Activated T-helper 17 cell treated with anti-CD3 and anti-CD28 coated beads, Interleukin-2, amount 50 U/mL, for 72 hours (primary cell): ENCODE measurements at places on chromosomes 7 and 10.

DNA sequence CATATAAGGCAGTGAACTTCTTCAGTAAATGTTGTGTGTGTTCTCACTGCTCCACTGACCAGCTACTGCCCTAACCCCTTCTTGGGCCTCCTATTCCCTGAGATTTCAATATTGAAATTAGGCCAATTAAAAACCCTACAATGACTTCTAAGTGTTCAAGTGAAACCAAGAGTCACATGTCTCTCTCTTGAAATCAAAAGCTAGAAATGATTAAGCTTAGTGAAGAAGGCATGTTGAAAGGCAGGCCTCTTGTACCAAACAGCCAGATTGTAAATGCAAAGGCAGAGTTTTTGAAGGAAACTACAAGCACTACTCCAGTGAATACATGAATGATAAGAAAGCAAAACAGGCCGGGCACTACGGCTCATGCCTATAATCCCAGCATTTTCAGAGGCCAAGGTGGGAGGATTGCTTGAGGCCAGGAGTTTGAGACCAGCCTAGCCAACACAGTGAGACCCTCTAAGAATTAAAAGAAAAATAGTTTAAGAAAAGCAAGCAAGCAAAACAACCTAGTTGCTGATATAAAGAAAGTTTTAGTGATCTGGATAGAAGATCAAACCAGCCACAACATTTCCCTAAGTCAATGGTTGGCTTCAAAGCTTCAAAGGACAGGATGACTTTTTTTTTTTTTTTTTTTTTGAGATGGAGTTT is 22.3 kb downstream of the BRAF start:
- no peaks in the 10 kb centered on the region for H3K27me3 ChIP-seq
- peak overlapping the region; percentile 57 for H3K4me3 ChIP-seq
- peaks cover 45% of the 10 kb centered on the region for H3K4me1 ChIP-seq
- H3K36me3 ChIP-seq: no peaks in the 10 kb centered on the region
- H3K27ac ChIP-seq: peak overlapping the region; percentile 61

GRCh38 chr7:86846494-86847190 is 202.9 kb downstream of the GRM3 start:
- no peak overlapping the region for H3K4me3 ChIP-seq
- H3K27ac ChIP-seq: no peak overlapping the region
- H3K4me1 ChIP-seq: no peaks in the 10 kb centered on the region
- no peaks in the 10 kb centered on the region for H3K36me3 ChIP-seq
- ATAC-seq: no peak
- no peaks in the 10 kb centered on the region for H3K27me3 ChIP-seq

- no peak overlapping the region for H3K4me3 ChIP-seq
- H3K4me1 ChIP-seq: no peaks in the 10 kb centered on the region
- H3K27me3 ChIP-seq: peaks cover 9% of the 10 kb centered on the region
- no peaks in the 10 kb centered on the region for H3K36me3 ChIP-seq
- no peak overlapping the region for H3K27ac ChIP-seq
Observed at GRCh38 chr7:137527634-137528033, 184.1 kb upstream of the PTN start.

DNA sequence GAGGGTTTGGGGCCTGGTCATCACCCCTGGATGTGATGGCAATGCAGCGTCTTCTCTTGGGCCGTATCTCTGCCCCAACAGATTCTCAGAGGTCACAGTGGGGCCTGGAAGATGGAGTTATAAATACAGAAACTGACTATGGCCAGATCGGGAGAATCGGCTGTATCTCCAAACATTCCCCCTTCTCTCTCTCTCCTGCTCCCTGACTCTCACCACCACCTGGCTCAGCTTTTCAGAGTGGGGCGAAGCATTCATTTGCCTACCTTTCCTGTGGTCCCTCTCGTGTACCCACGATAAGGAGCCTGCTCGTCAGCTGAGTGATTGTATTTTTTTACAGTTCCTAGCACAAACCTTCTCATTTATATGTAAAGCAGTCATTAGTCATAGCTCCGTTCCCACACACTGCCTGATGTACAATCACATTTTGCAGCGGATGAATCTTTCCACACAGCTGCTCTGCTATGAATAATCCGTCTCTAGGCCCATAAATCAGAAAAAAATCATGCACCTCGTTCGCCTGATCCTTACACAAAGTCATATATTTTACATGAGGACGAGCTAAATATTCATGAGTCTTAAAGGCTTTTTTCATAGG is 23.2 kb upstream of the BTRC start:
- H3K27me3 ChIP-seq: peaks cover 5% of the 10 kb centered on the region
- no peak overlapping the region for H3K4me3 ChIP-seq
- no peaks in the 10 kb centered on the region for H3K36me3 ChIP-seq
- no peak overlapping the region for H3K27ac ChIP-seq
- no peaks in the 10 kb centered on the region for H3K4me1 ChIP-seq
- no peak for ATAC-seq

- no peaks in the 10 kb centered on the region for H3K36me3 ChIP-seq
- H3K4me3 ChIP-seq: no peak overlapping the region
- H3K4me1 ChIP-seq: no peaks in the 10 kb centered on the region
- peaks cover 4% of the 10 kb centered on the region for H3K27me3 ChIP-seq
- no peak overlapping the region for H3K27ac ChIP-seq
Observed at GRCh38 chr7:29043576-29043975, 85.4 kb upstream of the TRIL start.

- no peak overlapping the region for H3K4me3 ChIP-seq
- no peaks in the 10 kb centered on the region for H3K27me3 ChIP-seq
- H3K27ac ChIP-seq: no peak overlapping the region
- H3K4me1 ChIP-seq: no peaks in the 10 kb centered on the region
Observed at GRCh38 chr7:70132852-70133690, 534.8 kb downstream of the AUTS2 start.

- H3K27me3 ChIP-seq: peaks cover 54% of the 10 kb centered on the region
- H3K4me3 ChIP-seq: peak overlapping the region; percentile 52
- no peaks in the 10 kb centered on the region for H3K36me3 ChIP-seq
- no peak overlapping the region for H3K27ac ChIP-seq
- peaks cover 8% of the 10 kb centered on the region for H3K4me1 ChIP-seq
Observed at GRCh38 chr7:138663725-138664710, 37.1 kb downstream of the SVOPL start.

DNA sequence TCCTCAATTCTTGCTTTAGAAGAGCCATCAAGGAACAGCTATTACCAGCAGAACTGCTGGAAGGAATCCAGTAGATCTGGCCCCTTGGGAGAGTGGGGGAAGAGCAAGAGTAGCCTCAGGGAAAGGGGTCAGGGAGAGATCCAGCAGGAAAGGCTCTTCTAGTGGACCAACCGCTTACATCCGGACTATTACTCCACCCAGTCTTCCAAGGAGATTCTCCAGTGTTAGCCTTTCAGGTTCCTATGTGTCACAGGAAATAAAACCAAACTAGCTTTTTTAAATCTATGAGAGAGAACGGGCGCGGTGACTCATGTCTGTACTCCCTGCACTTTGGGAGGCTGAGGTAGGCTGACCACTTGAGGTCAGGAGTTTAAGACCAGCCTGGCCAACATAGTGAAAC is 34.3 kb downstream of the TET1 start:
- H3K4me1 ChIP-seq: no peaks in the 10 kb centered on the region
- no peak for ATAC-seq
- H3K27ac ChIP-seq: no peak overlapping the region
- no peaks in the 10 kb centered on the region for H3K36me3 ChIP-seq
- no peak overlapping the region for H3K4me3 ChIP-seq
- no peaks in the 10 kb centered on the region for H3K27me3 ChIP-seq

- H3K4me3 ChIP-seq: no peak overlapping the region
- H3K27ac ChIP-seq: no peak overlapping the region
- no peaks in the 10 kb centered on the region for H3K27me3 ChIP-seq
- no peak for ATAC-seq
- no peaks in the 10 kb centered on the region for H3K36me3 ChIP-seq
Observed at GRCh38 chr7:67916571-67917436, 920.2 kb downstream of the TYW1 start.

GRCh38 chr7:86916277-86916825 is 143.1 kb downstream of the ELAPOR2 start:
- H3K4me3 ChIP-seq: no peak overlapping the region
- H3K36me3 ChIP-seq: no peaks in the 10 kb centered on the region
- H3K27ac ChIP-seq: no peak overlapping the region

DNA sequence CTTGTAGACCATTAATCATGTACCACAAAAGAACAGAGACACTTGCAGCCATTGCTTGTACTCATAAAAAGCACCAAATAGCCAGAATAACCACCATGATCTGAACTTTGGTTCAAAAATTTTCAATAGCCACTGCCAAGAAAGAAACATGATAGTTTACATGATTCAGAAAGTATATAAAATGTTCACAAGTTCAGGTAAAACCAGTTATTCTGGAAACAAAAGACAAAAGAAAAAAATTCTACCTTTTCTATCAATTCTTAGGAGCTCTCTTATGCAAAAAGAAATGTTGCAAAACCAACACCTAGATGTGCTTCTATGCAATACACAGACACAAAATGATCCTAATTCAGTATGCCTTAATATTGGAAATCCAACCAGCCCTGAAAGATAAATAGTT is 108.7 kb downstream of the PCLO start:
- no peaks in the 10 kb centered on the region for H3K36me3 ChIP-seq
- H3K4me3 ChIP-seq: no peak overlapping the region
- no peaks in the 10 kb centered on the region for H3K27me3 ChIP-seq

DNA sequence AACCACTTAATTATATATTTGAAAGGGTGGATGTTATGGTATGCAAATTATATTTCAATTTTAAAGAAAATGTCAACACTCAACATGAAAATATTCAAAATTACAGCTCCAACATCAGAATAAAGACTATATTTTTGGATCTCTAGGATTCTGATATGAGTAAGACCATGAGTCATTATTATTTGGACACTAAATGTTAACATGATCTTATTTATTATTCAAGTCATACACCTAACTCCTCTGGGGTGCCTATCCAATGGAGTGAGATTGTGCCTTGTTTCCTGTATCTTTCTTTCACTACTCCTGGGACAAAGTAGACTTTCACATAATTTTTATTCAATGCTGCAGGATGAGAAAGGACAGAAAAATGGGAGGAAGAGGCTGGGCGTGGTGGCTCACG is 135.2 kb upstream of the PRSS1 start:
- peak overlapping the region; percentile 66 for H3K4me3 ChIP-seq
- peaks cover 5% of the 10 kb centered on the region for H3K27me3 ChIP-seq
- H3K27ac ChIP-seq: peak overlapping the region; percentile 88
- no peak for ATAC-seq
- H3K36me3 ChIP-seq: peaks cover 12% of the 10 kb centered on the region
- H3K4me1 ChIP-seq: no peaks in the 10 kb centered on the region

DNA sequence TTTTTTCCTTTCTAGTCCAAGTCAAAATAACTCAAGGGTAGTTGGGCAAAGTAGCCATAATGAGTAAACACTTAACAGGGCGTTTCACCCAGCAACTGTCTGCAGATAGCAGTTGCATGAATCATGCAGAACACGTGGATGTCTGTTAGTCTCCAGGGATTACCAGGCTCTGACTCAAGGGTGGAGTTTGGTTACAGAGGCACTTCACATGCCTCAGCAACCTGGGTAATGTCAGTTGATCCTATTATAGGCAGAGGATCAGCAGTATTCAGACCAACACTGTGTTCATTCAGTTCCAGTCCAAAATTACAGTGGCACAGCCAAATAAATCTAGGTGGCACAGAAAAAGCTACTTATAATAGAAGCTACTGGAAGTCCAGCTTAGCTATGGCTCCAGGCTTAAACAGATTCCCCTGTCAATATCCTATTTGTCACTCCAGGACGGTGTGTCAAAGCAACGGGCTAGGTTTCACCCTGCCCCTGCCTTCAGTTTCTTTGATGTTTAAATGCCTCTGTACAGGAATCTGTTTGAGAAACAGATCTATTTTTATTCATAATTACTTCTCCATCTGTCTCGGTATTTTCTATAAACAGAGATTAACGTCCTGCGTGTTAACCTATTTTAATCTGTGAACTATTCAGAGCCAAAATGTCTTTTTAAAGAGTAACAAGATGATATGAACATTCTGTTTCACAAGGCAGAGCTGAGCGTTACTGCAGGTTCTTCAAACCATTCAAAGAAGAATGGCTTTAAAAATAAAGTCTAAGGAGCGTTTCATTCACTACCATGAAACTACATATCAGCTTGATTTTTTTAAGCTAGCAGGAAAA is 162.6 kb upstream of the AKR1E2 start:
- H3K36me3 ChIP-seq: no peaks in the 10 kb centered on the region
- peaks cover 5% of the 10 kb centered on the region for H3K27me3 ChIP-seq
